ENCODE measurements at places on chromosomes 5 and 9.

DNA sequence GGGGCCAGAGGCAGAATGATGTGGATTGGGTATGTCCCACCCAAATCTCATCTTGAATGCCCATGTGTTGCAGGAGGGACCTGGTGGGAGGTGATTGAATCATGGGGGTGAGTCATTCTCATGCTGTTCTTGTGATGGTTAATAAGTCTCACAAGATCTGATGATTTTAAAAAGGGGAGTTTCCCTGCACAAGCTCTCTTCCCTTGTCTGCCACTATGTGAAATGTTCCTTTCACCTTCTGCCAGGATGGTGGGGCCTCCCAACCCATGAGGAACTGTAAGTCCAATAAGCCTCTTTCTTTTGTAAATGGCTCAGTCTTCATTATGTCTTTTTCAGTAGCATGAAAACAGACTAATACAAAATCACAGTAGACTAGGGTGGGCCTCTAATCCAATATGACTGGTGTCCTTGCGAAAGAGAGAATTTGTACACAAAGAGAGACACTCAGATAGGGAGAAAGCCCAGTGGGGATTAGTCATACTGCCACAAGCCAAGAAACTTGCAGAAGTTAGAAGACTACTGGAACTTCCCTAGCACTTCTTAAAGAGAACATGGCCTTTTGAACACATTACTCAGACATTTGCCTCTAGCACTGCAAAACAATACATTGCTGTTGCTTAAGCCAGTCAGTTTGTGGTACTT lies 68.4 kb downstream of the ANXA1 start:
- no peak for DNase-seq

DNA sequence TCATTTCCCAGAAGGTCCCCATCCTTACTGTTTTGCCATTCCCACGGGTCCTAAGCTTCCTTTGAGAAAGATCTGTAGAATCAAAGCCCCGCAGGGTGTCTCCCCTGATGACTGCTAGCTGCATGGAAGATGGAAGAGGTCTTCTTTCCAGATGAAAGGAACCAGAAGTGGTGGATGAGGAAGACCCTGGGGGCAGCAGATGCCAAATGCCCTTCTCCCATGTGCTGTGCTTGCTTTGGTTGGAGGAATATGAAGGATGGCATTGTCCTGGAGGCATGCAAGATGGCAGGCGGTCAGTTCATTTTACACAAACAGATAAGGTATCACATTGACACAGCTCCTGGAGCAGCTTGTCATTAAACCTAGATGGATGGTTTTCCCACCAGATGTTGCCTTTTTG lies 25.8 kb upstream of the CER1 start:
- DNase-seq = no peak

DNA sequence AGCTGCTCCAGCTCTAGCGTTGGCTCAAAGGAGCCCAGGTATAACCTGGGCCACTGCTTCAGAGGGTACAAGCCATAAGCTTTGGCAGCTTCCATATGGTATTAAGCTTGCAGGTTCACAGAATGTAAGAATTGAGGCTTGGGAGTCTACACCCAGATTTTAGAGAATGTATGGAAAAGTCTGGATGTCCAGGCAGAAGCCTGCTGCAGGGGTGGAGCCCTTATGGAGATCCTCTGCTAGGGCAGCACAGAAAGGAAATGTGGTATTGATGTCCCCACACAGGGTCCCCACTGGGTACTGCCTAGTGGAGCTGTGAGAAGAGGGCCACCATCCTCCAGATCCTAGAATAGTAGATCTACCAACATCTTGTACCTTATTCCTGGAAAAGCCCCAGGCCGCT lies 626.9 kb downstream of the MAT2B start:
- no peak for DNase-seq

GRCh38 chr9:93536167-93536566 lies 40.2 kb upstream of the PHF2 start:
- DNase-seq = no peak

DNA sequence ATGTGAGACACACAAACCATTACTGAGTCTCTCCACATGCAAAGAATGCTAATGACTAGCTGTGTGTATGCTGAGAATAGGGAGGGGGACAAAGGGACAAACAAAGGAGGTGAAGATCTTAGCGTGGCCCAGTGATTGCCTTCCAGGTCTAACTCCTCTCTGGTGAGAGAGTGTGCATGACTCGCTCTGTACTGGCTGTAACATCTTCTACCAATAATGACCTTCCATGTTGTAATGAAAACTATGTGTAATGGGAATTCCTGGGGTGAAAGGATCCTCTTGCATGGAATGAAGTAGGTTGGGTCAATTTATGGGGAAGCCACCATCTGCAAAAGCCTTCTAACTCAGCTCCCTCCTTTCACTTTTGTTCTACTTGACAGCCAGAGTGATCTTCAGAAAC lies 24.4 kb upstream of the GPR151 start:
- DNase-seq = no peak

- DNase-seq = no peak
Observed at GRCh38 chr5:174327317-174327864, 281.9 kb downstream of the NSG2 start.

GRCh38 chr5:167992868-167993267 lies 298.6 kb upstream of the WWC1 start:
- DNase-seq = no peak

GRCh38 chr9:129204840-129205239 lies 26.8 kb upstream of the IER5L start:
- DNase-seq = no peak

DNA sequence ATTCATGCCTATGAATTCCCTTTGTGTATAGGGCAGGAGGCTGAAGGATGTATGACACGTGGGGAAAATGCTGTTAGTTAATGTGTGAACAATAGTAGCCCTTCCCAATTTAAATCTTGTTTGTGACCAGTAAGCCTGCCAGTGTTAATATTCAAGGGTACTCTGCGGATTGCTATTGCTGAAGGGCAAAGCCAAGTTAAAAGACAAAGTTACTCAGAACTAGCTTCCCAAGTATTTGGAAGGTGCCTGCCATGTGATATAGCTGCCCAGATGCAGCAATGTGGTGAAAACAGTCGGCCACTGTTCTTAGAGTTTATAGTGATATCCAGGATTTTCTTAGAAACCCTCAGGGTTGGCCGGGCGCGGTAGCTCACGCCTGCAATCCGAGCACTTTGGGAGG lies 34.6 kb downstream of the MARVELD2 start:
- DNase-seq = no peak

- no peak for DNase-seq
Observed at GRCh38 chr5:172447646-172448365, 6.5 kb downstream of the SH3PXD2B start.

GRCh38 chr9:98652741-98653140 lies 56.0 kb downstream of the GABBR2 start:
- no peak for DNase-seq

GRCh38 chr9:121354141-121354540 lies 15.9 kb downstream of the STOM start:
- DNase-seq = no peak

All from stimulated activated CD8-positive, alpha-beta memory T cell treated with anti-CD3 and anti-CD28 coated beads, Interleukin-12 subunit alpha, Interleukin-12 subunit beta, amount 100 ng/mL, for 4 hours (primary cell).